ENCODE measurements at places on chromosomes 13 and 19.
A peak's percentile ranks its signal among the peaks of the same experiment; 100 is the strongest.

DNA sequence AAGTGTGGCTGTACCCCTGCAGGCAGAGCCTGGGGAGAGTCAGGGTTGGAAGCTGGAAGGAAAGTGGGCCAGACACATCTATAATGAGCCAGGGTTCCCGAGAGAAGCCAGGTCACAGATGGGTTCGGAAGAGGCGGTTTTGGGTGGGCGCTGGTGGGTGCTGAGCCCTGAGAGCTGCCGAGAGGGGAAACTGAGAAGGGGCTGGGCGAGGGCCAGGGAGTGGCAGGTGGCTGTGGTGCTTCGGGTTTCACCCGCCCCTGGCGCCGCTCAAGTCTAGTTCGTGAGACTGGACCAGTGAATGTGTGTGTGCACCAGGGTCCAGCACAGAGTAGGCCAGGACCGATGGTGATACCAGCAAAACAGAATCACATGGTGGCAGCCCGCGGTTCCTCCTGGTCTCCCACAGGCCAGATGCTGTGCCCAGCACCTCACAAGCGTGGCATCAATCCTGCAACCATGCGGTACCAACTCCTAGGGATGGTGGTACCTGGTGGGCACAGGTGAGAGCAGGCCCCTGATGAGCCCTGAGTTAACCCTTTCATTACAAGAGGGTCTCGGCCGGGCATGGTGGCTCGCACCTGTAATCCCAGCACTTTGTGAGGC, 1.8 kb upstream of the LRRC4B start:
- DNase-seq, result no peak

DNA sequence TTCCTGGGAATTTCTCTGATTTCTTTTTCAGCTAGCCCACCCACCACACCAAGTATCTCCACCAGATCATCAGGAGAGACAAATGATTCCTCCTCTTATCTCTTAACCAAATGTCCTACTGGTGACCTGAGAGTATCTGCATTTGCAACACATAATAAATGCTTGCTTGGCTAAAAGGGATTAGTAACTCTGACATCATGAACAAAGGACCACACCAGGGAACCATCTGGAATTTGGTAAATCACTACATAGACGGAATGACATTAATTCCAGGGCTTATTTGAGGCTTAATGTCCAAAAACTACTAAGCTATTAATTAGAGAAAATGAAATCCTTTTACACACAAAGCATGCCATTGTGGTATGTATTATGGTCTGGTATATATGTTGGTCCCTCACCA, 139.0 kb downstream of the RAP2A start:
- no peak for DNase-seq

- no peak for DNase-seq
Measured at GRCh38 chr13:113090415-113090770, 15.2 kb upstream of the F7 start.

- no peak for DNase-seq
Measured at GRCh38 chr13:109955598-109955997, 169.2 kb upstream of the IRS2 start.

DNA sequence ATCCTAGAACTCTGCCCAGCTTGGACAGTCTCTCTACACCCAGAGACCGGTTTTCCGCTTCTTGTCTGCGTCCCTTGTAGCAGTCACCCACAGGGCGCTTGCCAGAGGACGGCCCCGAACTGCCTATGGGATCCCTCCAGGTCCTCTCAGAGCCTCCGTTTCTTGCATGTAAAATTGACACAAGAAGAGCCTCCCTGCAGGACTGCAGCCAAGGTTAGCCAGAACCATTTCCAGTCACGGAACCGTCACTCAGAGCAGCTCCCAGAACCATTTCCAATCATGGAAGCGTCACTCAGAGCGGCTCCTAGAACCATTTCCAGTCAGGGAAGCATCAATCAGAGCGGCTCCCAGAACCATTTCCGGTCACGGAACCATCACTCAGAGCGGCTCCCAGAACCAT, 65.5 kb downstream of the ATP11A start:
- DNase-seq, result no peak

DNA sequence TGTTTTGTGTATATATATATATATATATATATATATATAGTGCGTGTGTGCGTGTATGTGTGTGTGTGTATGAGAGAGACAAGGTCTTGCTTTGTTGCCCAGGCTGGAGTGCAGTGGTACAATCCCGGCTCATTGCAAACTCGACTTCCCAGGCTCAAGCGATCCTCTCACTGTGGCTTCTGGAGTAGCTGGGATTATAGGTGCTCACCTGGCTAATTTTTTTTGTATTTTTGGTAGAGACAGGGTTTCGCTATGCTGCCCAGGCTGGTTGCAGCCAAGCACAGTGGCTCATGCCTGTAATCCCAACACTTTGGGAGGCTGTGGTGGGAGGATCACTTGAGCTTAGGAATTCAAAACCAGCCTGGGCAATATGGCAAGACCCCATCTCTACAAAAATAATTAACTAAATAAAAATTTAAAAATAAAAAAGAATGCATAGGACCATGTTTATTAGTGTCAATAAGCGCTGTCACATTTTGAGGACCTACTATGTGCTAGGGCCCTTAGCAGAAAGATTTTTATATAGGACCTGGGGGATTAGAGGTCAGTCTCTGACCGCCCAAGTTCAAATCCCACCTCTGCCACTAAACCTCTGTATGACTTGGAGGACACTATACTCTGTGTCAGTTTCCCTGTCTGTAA, 1.8 kb downstream of the PVR start:
- no peak for DNase-seq

DNA sequence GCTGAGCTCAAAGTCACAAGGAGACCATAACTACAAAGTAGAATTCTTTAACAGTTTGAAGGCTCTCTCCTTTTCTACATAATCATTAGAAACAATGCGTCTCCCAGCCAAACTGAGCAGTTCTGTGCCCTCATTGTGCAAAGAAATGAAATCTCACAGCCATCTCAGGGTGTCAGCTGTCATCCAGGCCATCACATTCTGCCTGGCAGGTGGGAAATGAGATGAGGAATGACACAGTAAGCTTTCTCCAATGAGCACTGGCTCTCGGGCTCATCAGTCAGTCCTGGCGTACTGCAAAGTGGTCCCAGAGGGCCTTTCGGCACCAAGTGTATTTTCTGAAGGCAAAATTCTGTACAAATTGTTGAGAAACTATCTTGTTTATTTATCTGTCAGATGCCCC, 306.5 kb downstream of the KCTD12 start:
- DNase-seq, result no peak

DNA sequence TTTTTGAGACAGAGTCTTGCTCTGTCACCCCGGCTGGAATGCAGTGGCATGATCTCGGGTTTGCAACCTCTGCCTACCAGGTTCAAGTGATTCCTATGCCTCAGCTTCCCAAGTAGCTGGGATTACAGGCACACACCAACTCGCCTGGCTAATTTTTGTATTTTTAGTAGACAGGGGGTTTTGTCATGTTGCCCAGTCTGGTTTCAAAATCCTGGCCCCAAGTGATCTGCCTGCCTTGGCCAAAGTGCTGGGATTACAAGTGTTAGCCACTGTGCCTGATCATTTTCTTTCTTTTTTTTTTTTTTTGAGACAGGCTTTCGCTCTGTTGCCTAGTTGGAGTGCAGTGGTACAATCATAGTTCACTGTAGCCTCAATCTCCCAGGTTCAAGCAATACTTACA, 28.7 kb downstream of the ZMYM5 start:
- DNase-seq, result no peak

- no peak for DNase-seq
Measured at GRCh38 chr19:1567116-1567847, 843 bp downstream of the MEX3D start.

DNA sequence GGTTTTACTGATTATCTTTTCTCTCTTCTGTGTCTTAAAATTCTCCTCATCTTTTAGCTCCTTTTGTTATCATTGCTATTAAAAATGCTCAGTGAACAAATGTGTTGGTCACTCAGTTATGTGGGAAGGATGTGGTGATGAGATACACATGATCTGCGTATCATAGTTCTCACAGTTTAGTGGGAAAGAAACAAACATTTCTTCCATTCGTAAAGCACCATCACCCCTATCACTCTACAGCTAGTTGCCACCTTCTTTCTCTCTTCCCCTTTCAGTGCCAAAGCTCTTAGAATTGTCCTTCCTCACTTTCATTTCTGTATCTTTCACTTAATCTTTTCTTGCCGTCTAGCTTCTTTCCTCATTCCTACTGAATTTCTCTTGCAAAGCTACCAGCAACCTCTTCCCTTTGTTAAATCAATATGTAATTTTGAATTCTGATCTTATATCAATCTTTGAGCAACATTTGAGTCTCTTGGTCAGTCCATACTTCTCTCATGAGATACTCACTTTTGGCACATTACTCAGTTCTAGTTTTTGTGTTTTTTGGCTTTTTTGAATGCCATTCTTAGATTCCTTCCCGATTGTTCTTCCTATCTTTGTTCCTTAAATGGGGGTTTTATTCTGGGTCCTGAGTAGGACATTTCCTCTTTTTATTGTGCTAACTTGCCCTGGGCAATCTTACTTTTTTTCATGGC, 122.3 kb downstream of the PCCA start:
- no peak for DNase-seq

DNA sequence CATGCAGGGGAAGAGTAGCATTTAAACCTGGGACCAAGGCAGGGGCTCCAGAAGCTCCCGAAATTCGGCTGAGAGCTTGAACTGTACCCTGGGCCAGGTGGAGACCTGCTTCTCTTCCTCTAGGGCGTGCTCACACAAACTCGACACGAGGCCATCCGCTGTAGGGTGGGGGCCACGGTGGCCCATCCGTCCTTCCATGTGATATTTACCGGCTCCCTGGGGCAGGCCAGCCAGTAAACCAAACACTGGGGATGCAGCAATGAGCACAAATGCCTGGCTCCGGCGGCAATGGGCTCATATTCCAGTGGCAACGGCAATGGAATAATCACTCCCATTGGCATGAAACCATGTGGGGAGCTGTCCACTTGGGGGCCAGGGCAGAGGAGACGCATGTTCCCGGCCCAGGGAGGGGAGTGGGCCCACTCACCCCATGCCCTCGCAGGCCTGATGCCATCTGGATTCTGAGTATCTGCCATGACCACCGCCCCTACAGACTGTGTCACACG, 10.8 kb downstream of the SH3GL1 start:
- no peak for DNase-seq

GRCh38 chr19:5369962-5370367, 29.4 kb upstream of the PTPRS start:
- DNase-seq, result no peak

DNA sequence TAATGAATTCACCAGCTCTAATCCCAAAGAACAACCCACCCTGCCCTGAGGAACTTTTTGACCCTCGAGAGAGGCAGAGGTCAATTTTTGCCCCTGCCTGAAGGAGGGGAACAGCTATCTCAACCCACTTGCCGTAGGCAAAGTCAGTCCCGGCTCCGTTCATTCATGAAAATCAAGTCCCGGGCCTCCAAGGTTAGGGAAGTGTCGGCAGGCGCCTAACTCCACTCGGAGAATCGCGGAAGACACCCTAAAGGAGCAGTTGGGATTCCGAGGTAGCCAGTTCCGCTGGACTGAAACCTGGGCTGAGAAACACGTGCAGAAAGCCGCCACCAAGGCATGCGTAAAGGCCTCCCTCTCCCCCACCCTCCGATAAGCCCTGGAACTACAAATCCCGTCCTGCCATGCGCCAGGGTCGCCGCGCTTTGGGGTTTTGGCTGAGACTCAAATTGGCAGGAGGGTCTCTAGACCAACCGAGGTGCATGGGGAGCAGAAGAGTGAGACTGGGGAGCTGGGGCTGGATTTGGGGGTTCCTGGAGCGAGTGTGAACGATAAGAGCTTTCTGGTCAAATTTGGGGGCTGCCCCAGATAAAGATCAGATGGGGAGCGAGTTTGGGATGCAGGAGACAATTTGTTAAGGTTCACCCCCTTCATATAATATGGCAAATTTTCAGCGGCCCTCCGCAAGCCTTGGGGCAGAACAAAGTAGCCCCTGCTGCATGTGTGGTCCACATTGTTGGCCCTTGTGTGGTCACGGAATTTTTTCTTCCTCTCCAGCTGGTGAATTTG, at the start of gene TNPO2:
TNPO2 (minus strand) TSS at position 292 of the 786 bp plus-strand sequence. CDS start 2,955 bp downstream, outside the sequence.
- DNase-seq, result no peak

- no peak for DNase-seq
Measured at GRCh38 chr19:45349430-45349941, 8.9 kb downstream of the KLC3 start.

DNA sequence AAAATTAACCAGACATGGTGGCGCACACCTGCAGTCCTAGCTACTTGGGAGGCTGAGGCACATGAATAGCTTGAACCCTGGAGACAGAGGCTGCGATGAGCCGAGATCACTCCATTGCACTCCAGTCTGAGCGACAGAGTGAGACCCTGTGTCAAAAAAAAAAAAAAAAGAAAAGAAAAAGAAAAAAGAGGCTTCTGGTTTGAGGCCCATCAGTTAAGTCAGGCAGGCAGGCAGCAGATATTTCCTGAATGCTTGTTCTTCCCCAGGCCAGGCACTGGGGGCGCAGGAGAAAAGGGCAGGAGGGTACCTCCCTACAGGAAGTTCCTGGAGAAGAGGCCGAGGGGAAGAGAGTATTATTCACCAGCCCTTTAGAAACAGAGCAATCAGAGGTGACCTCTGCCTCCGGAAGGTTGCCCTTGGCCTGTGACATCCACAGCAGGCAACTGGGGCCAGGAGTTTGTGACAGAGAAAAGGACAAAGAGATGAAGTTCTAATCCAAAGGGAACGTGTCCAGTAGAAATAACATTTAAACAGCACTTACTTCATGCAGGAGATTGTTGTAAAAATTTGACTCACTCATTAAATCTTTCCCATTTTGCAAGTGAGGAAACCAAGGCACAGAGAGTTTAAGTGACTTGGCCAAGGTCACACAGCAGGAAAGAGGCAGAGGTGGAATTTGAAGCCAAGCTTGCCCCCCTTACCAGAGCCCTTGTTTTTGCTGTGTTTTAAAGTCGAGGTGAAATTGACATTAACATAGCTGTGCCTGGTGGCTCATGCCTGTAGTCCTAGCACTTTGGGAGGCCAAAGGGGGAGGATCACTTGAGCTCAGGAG, 4.3 kb upstream of the RLN3 start:
- DNase-seq, result no peak

DNA sequence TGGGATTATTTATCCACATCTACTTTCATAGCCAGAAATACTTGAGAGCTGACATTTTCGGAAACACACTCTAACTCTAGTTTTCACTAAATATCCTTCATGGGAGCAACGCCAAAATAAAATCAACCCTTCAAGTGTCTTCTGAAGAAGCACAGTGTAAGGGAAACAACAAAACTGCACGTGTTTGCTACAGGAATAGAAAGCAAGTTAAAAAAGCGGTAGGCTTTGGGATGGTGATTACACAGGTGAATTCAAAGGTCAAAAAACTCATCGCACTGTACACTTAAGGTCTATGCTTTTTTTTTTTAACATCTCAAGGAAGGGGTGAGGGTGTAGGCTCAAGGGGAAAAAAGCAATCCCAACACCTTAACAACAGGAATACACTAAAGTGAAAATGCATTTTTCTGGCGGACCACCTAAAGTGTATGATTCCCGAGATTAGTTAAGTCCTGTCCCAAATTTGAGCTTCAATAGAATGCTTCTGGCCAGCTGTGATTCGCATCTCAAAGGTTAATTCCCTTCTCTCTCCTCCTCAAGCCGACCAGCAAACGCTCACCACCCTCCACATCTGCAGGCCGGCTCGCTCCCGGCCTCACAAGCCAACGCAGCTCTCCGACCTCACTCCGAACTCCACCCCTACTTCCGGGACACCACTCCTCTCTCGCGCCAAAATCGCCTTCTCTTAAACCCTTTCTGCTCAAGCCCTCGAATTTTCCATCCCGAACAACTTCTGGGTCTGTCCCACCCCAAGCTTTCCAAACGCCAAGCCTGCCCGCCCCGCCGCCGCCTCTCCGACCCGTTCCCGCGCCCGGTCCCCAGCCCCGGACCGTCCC, 1.1 kb downstream of the ARGLU1 start:
- DNase-seq, result peak; percentile 42
